Nucleus accumbens (tissue), 56 donors: ENCODE measurements at places on chromosomes 7 and 10.
A peak's percentile ranks its signal among the peaks of the same experiment; 100 is the strongest.

DNA sequence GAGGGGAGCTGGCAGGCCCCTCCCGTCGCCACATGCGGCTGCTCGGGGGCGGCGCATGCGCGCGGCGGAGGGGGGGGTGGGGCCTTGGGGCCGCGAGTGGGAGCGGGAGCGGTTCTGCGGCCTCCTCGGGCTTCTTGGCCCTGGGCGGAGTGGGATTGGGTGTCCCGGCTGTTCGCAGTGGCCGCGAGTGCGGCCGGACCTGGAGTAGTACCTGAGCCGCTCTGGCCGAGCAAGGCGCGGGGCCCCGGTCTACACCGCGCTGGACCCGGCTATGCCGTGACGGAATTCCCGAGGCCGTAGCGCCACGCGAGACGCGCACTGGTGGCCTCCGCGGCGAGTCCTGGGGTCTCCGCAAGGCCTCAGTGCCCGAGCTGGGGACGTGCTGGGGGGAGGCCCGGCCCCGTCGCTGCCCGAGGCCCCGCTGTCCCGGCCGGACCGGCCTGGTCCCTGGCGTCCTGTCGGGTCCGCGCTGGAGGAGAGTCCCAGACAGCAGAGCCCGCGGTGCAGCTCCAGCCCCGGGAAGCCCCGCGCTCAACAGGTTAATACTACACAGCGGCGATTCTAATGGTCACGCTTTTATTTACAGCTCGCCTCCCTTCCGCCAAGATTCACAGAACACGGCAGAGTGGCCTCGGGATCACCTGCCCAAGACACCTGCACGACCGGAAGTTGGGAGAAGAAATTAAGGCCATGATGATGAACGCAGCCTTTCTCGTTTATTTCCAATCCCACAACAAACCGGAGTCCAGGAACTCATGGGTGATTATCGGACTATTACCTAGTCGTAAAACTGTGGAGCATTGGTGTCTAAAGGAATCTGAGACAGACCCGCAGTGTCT is 671 bp upstream of the PAXIP1 start:
- peak; percentile 77 for DNase-seq

GRCh38 chr10:15370212-15370855 is 755 bp downstream of the FAM171A1 start:
- DNase-seq: no peak

GRCh38 chr10:130230611-130231010 is 94.4 kb downstream of the GLRX3 start:
- DNase-seq: no peak

DNA sequence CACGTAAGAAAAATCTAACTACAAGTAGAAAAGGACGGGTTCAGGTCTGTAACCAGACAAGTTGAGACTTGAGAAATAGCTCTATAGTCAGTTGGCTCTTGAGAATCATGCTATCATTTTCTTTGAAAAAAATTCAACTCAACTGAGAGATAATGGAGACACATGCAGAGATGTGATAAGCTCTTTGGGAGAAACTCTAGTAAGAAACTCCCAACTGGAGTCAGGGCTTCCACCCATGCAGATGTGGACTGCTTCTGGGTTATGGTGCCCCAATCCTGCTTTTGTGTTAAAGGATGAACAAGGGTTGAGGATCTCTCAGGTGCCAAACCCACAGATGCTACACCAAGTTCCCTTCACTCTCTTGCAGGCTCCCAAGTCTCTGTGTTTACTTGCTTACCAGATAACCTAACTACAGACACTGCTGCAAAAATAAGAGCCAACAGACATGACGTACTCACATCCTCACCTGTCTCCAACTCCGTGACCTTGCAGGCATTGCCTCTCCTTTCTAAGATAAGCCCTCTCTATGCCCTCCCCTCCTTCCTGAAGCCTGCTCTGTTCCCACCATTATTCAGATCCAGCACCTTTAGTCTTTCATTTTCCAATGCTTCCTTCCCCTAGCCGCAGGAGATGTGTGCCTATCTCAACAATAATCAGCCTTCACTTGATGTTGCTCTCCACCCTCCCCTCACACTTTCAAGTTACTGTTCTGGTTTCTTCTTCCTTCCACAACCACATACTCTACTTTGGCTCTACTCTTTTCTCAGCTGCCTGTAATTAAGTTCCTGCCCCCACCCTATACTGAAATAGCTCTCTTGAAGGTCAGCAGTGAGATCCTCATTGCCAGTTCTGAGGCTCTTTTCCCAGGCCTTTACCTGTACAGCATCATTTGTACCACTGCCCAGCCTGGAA is 130.0 kb downstream of the ICA1 start:
- no peak for DNase-seq

DNA sequence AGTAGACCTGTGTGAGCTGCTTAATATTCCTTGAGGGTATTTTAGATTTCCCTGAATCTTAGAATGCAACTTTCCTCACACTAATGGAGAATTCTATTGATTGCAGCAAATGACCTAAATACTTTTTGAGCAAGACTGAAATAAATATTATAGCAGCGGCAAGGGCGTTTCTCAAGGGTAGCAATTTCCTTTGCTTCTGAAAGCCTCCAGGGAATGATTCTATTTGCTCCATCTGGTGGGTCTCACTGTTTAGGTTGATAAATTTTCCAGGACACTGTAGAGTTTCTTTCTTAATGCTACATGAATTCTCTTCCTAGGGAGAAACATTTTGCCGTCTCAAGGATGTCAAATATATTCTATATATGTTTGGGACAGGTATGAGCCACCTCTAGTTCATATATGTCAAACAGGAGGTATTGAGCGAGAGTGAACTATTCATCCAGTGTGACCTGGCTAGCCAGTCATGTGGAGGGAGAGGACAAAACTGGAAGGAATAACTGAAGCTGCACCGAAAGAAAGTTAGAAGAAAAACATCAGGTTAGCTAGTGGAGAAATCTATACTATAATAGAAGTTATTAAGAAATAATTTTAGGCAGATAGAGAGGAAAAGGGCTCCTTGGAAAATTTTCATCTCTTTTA is 57.9 kb upstream of the FZD8 start:
- DNase-seq: no peak

GRCh38 chr10:131132681-131133080 is 178.8 kb downstream of the TCERG1L start:
- no peak for DNase-seq
